Activated naive CD8-positive, alpha-beta T cell treated with anti-CD3 and anti-CD28 coated beads, Interleukin-2, amount 50 U/mL, for 16 hours (primary cell): ENCODE measurements at places on chromosomes 3 and 15.

GRCh38 chr15:22851513-22851912 is 13.0 kb downstream of the NIPA2 start:
- no peak for DNase-seq

DNA sequence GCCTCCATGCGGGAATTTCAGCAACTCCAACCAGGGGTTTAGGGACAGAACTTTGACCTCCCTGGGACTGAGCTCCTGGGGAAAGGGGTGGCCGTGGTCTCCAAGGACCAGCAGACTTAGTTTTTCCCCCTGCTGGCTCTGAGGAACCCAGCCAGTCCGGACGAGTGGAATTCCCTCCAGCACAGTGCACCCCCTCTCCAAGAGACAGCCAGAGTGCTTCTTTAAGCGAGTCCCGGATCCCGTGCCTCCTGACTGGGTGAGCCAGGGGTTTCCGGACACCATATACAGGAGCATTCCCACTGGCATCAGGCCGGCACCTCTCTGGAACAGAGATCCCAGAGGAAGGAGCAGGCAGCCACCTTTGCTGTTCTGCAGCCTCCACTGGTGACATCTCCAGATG is 459.5 kb downstream of the OCA2 start:
- DNase-seq, result no peak

GRCh38 chr15:95162069-95162468 is 930.7 kb downstream of the MCTP2 start:
- no peak for DNase-seq

DNA sequence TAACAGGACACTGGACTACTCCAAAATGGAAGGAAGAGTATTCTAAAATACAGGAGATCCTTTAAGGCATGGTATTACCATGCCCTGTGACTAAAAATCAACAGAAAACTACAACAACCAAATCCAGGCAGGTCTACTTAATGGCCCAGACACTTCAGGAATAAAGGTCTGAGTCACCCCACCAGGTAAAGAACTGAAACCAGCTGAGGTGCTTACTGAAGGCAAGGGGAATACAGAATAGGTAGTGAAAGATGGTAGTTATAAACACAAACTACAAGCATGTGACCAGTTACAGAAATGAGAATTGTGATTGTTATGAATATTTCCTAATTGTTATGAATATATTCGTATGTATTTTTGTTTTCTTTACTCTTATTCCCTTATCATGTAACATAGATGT is 13.4 kb downstream of the IFT57 start:
- no peak for DNase-seq

- no peak for DNase-seq
Measured at GRCh38 chr15:87764461-87765240, 491.9 kb downstream of the NTRK3 start.

GRCh38 chr3:115871735-115872134 is 248.4 kb downstream of the GAP43 start:
- DNase-seq, result no peak

DNA sequence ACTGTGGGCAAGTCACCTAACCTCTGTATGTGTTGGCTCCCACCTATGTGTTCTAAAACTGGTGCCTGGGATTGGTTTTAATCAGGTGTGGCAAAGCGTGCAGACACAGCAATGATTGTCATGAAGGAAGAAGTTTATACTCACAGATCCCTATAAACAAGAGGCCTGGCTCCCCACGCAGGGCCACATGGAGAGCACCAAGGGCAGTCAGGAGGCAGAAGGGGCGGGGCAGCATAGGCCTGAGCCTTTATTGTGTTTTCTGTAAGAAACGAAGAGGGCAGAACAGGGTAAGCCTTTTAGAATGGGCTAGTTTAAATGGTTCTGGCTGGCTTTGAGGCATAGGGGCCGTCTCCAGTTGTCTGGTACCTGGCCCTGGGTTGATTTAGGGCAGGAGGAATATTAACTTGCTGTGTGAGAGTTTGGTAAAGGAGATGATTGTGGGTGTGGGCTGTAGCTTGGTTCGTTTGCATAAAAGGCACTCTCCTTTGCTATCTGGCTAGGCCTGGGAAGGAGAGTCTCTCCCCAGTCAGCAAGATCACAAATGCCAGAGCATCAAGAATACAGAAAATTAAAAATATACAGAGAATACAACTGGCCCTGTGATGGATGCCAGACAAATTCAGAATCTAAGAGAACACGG is 2.2 kb upstream of the FBXW12 start:
- DNase-seq, result no peak

GRCh38 chr3:37074178-37074577 is 80.9 kb downstream of the MLH1 start:
- DNase-seq, result no peak

- no peak for DNase-seq
Measured at GRCh38 chr15:99732124-99732750, 1.0 kb downstream of the LYSMD4 start.

- DNase-seq, result no peak
Measured at GRCh38 chr15:48579945-48580671, 65.4 kb downstream of the FBN1 start.

DNA sequence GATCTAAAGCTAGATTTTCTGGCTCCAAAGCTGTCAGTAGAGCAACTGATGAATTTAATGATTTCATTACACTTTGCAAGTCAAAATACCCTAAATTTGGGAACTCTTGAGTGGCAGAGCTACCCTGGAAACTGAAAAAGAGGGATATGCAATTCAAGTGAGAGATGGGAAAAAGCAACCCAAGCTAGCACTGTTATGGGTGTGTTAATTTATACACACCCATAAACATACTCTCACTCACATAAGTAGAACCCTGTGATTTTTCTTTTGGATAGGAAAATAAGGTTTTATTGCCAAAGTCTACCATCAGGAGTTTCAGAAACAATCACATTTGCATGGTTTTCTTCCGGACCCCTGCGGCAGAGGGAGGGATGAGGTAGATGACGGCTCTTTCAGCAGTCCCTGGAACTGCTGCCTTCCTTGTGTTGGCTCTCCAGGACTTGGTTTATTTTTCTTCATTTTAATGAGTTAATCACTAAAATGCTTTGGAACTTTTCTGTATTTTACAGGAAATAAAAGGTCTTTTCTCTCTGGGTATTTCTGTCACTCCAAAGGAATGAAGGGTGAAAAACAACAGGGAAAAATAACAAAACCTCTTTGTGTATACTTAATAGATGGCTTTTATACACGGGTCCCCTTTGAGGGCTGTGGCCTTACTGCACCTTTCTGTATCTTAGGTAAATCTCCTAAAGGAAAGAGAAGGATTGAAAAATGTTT is 63.8 kb downstream of the TTC23 start:
- DNase-seq, result no peak

DNA sequence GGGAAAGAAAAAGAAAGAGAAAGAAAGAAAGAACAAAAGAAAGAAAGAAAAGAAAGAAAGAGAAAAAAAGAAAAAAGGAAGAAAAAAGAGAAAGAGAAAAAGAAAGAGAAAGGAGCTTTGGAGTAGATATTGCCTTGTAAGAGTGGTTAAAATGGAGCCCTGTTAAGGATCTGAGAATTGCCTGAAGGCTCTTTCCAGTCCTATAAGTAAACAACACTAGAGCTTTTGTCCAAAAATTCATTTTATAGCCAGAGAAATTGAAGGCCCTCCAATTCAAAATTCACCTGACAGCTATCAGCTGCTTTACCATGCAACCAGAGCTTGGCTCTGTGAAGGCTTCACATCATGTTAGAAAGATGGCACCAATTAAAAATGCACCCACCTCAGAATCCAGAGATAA is 102.1 kb upstream of the FRMD4B start:
- no peak for DNase-seq

GRCh38 chr15:63504979-63505841 is 817 bp downstream of the USP3 start:
- peak; percentile 10 for DNase-seq

DNA sequence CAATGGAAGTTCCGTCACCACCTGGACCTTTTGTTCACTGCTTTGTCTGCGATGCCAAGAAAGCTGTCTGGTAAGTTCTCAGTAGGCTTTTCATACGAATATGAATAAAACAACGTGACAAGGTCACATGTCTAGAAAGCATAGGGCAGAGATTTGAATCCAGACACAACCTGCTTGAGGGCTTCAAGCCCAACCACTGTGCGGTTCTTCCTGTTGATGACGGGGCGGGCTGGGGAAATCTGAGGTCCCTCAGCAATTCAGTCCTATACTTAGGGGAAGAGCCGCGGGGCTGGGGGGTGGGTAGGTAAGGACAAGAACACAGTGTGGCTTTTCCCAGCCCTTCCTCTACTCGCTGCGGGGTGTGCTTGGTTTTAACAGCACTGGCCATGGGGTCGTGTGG is 32.4 kb upstream of the SMAD3 start:
- no peak for DNase-seq

DNA sequence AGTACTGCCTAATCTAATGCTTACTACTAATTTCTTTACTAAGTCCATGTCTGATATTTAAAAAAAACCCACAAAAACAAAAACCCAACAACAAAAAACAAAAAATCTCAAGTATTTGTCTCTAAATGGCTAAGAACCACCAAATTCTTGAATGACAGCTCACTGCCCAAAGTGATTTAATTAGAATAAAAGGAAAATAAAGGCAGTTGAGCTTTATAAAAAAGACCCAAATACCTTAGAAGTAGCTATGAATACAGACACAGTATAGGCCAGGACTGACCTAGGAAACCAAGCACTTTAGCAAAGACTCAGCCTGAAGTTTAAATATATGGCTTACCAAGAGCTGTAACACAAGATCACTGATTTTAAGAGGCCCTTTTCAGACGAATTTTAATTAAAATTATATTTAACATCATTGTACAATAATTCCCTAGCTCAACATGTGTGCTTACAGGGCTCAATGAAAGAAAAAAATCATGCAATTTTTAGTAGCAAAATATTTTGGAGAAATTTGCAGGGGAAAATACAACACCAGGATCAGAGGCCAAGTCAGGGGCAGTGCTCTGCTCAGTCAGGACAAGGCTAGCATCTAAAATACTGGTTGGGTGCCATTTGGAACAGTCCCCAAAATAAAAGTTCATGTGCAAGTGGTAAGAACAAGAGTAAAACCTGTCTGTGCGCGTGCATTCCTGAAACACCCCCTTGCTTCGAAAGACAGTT is 24.8 kb downstream of the UQCC5 start:
- DNase-seq, result no peak

DNA sequence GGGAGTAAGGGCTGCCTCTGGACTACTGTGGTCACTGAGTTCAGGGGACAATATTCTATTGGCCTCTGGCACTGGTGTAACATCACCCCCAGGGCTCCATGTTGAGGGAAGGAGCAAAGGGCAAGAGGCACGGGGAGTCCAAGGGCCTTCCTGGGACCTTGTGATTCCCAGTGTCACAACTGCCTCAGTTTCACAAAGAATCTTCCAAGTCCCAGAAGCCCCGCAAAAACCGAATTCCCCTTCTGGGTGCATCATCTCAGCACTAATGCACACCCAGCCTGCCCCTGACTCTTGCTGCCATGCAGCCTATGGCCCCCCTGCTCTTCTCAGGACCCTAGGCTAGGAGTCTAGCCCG is 5.5 kb downstream of the AMOTL2 start:
- DNase-seq, result no peak

- DNase-seq, result no peak
Measured at GRCh38 chr3:71444028-71444860, 139.3 kb downstream of the FOXP1 start.

- no peak for DNase-seq
Measured at GRCh38 chr15:76991741-76992645, 2.9 kb upstream of the PSTPIP1 start.

DNA sequence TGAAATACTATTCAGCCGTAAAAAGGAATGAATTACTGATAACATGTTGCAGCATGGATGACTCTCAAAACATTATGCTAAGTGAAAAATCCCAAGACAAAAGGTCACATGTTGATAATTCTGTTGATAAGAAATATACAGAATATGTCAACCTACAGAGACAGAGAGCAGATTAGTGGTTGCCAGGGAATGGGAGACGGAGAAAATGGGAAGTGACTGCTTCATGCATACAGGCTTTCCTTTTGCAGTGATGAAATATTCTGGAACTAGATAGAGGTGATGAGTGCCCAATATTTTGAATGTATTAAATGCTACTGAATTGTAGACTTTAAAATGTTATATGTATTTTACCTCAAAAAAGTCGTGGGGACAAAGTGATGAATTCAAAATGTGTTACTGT is 56.2 kb downstream of the ABHD2 start:
- DNase-seq, result no peak

DNA sequence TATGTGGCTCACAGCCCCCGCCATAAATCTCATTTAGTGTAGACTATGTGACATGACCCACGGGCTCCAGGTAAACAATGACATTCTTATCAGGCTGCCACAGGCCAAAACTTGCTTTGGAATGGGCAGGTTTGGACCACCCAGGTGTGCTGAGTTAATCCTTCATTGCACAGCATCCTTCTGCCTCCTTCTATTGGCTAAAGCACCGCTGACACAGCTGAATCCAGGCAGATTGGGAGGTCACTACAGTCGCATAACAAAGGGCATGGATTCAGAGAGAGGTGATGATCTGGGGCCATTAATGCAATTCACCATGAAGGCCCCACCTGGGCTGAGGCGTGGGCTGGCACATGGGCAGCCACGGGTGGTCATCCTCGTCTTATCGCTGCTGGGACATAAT is 47.8 kb upstream of the GALNT15 start:
- no peak for DNase-seq

DNA sequence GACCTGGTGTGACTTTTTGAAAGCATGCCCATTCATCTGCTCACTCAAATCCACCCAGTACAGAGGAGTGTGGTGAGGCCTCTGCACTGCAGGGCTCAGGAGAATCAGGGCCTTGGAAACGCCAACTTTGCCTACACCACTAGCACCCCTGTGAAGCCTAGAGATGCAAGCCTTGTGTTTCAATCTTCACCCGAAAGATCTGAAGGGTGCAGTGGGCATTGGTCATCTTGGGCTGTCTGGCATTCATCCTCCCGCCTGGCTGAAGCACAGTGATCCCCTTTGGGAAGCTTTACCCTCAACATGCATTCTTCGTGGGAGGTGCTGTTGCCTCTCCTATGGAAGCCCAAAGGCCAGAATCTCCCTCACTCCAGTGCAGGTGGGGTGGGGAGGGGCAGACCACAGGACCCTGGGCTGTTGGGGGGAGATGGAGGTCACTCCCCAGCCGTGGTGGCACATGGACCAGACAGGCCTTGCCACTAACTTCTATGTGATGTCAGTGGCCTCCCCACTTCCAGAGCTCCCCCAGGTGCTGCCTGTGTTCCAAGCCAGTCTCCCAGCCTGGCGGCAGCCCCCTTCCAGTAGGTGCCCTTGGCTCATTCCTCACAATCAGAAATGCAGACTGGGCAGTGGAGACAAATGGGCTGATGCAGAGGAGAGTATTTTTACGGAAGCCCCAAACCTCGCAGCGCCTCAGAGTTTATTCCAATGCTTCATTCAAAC is 92.5 kb downstream of the ADAMTS17 start:
- DNase-seq, result no peak

DNA sequence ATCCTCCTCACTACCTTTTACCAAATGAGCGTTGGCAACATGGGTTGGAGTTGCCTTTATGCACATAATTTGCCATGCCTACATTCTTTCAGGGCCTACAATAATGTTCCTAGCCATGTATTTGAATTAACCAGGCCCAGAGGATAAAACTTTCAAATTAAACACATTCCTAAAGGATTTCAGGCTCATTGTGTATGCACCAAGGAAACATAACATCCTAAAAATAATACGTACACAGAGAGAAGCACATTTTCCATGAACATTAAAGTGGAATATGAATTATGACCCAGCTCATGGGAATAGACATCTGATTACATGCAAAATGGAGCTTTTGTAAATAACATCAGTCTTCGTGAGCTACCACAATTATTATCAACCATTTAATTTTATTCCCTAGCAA is 203.3 kb downstream of the RORA start:
- DNase-seq, result no peak
